ENCODE measurements at places on chromosomes 5 and 9.

GRCh38 chr5:89083791-89084190 lies 200.8 kb upstream of the MEF2C start:
- no peak for DNase-seq
- no peaks in the 10 kb centered on the region for H3K27me3 ChIP-seq
- no peaks in the 10 kb centered on the region for H3K4me1 ChIP-seq
- no peaks in the 10 kb centered on the region for H3K36me3 ChIP-seq

- no peak overlapping the region for H3K4me3 ChIP-seq
- no peaks in the 10 kb centered on the region for H3K4me1 ChIP-seq
- H3K36me3 ChIP-seq, result no peaks in the 10 kb centered on the region
These were observed 178.1 kb downstream of the SGCD start for GRCh38 chr5:156505101-156505500.

- H3K27ac ChIP-seq, result no peak overlapping the region
- no peaks in the 10 kb centered on the region for H3K36me3 ChIP-seq
- H3K4me1 ChIP-seq, result peaks cover 19% of the 10 kb centered on the region
- DNase-seq, result no peak
These were observed 40.4 kb upstream of the TESK1 start for GRCh38 chr9:35564658-35565061.

GRCh38 chr9:103700195-103700962 lies 393.7 kb upstream of the SMC2 start:
- no peak overlapping the region for H3K27ac ChIP-seq
- H3K4me3 ChIP-seq, result no peak overlapping the region
- H3K36me3 ChIP-seq, result no peaks in the 10 kb centered on the region
- no peaks in the 10 kb centered on the region for H3K27me3 ChIP-seq
- no peak for DNase-seq

- no peaks in the 10 kb centered on the region for H3K27me3 ChIP-seq
- no peak overlapping the region for H3K4me3 ChIP-seq
- no peaks in the 10 kb centered on the region for H3K36me3 ChIP-seq
- DNase-seq, result no peak
- H3K4me1 ChIP-seq, result no peaks in the 10 kb centered on the region
These were observed 44.0 kb upstream of the MAN2A1 start for GRCh38 chr5:109645707-109646192.

DNA sequence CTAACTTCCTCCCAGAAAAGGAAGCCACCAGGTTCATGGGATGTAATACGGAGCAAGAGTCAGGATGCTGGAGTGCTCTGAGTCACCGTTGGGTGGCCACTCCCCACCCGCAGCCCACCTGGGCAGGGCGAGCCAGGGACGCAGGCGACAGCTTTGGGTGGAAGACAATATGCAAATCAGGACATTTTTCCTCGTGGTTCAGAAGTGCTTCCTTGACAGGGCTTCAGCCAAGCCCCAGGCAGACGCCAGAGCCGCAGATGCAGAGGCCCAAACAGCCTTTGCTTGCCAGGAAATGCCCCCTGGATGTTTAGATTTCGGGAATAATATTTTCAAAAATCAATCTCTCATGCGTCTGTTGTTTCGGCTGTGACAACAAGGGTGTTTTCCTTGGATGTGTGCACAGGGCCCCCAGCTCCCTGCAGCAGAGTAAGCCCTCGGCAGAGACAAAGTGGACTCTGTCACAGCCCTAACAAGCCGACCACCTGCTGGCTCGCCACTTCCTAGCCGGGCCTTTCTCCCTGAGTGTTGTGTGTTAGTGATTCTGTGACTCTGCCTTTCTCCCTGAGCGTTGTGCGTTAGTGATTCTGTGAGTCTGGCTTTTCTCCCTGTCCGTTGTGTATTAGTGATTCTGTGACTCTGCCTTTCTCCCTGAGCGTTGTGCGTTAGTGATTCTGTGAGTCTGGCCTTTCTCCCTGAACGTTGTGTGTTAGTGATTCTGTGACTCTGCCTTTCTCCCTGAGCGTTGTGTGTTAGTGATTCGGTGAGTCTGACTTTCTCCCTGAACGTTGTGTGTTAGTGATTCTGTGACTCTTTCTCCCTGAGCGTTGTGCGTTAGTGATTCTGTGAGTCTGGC lies 11.8 kb upstream of the SLC9A3 start:
- H3K27ac ChIP-seq, result no peak overlapping the region
- no peaks in the 10 kb centered on the region for H3K4me1 ChIP-seq
- no peak for DNase-seq
- H3K4me3 ChIP-seq, result no peak overlapping the region

DNA sequence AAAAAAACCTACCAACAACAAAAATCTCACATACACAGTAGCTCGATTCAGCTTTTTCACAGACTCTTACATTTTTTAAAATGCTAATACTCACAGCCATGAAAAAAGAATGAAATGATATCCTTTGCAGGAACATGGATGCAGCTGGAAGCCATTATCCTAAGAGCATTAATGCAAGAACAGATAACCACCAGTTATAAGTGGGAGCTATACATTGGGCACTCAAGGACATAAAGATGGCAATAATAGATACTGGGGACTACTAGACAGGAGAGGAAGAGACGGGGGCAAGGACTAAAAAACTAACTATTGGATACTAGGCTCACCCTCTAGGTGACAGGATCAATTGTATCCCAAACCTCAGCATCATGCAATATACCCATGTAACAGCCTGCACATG lies 90.3 kb upstream of the CCNH start:
- H3K4me3 ChIP-seq, result no peak overlapping the region
- H3K4me1 ChIP-seq, result no peaks in the 10 kb centered on the region
- no peak overlapping the region for H3K27ac ChIP-seq
- no peaks in the 10 kb centered on the region for H3K36me3 ChIP-seq

All from vagina (tissue), 2 donors.